ENCODE measurements at places on chromosomes 1 and 21. TPM values are rescaled to one million over a fixed set of nuclear protein-coding genes. Genes with fewer than 3 reads are reported as not detected.

DNA sequence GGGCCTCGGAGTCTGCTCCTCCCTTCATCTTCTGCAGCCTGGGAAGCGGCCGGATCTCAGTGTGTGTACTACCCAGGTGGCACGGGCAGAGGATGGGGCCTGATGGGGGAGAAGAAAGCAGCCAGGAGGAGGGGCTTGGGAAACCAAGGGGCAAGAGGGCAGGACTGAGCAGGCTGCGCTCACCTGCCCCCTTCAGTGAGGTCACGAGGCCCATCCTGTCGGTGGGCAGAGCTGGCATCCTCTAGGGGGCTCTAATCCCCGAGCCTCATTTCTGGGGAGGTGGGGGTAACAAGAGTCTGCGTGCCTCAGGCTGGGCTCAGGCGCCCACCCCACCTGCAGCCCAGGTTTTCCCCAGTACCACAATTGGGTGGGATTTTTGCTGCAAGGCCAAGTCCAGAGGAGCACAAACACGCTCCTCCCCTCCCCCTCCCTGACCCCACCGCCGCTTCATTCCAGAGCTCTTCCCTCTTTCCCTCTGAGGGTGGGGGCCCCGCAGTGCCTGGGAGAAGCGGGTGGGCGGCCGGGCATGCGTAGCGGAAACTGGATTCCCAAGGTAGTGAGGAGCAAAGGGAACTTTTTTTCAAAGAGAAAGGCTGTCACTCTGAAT lies 1.8 kb upstream of the WNT3A start:
- peaks cover 59% of the 10 kb centered on the region for H3K27me3 ChIP-seq
- H3K4me1 ChIP-seq, result no peaks in the 10 kb centered on the region
- no peak for DNase-seq
- H3K36me3 ChIP-seq, result no peaks in the 10 kb centered on the region
- no peak overlapping the region for H3K4me3 ChIP-seq
- no peak overlapping the region for H3K27ac ChIP-seq

GRCh38 chr1:153231785-153232184 lies 14.4 kb downstream of the PRR9 start:
- H3K27ac ChIP-seq, result no peak overlapping the region
- DNase-seq, result no peak
- H3K4me1 ChIP-seq, result no peaks in the 10 kb centered on the region
- no peak overlapping the region for H3K4me3 ChIP-seq

DNA sequence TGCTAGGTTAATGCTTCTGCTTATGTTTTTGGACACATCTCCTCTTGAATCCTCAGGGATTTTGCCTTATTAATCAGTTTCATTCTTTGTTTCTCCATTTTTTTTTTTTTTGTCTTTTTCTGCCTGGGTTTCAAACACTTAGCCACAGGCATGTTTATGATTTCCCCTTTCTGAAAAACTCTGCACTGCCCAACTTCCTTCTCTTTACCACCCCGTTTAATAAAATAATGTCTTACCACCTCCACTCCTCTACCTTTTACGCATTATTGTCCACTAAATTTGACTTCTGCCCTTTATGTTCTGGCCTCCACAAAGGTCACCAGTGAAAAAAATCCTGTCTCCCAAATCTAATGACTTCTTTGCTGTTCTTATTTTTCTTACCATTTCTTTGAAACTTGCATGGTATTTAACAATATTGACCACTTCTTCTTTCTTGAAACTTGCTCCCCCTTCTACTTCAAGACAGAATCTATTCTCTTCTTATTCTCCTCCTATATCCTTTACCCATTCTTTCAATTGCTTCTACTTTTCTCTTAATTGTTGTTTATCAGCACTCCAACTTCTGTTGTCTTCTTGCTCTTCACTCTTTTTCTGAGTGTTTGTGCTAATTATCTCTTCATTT lies 150.3 kb downstream of the TNFSF18 start:
- H3K4me3 ChIP-seq, result no peak overlapping the region
- no peaks in the 10 kb centered on the region for H3K36me3 ChIP-seq

DNA sequence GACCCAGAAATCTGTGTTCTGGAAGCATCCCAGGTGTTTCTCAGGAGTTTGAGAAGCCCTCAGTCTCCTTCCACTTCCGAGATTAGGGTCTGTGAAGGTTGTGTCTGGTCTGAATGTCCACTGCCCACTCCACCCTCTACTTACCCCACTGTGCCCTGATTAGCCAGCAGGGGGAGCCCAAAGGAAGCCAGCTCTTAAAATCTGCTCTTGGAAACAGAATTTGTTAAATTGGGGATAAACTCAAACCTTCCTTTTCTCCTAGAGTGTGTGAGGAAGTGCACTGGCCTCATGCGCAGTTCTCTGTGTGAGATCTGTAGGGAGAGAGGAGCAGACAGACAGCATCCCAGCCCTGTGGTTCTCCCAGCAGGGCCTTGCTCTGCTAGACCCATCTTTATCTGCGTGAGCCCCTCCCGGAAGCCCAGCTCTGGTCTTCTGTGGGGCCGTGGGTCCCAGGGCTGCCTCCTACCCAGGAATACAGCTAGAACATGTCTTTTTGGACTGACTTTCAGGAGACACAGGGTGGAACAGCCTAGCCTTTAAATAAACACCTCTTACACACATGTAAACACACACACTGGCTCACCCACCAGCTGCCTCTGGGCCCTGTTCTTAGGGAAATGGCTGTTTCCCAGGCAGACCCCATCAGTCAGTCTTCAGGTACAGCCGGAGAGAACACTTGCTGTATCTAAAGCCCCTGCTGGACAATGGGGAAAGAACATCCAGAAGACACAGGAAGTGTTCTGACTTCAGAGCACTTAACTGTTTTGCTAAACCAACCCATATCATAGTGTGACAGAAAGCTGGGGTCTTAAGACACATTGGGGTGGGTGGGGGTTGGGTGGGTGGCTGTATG lies 52.2 kb downstream of the SMYD2 start:
- H3K36me3 ChIP-seq, result no peaks in the 10 kb centered on the region
- no peaks in the 10 kb centered on the region for H3K27me3 ChIP-seq
- H3K4me3 ChIP-seq, result no peak overlapping the region
- DNase-seq, result no peak
- H3K4me1 ChIP-seq, result peaks cover 8% of the 10 kb centered on the region

DNA sequence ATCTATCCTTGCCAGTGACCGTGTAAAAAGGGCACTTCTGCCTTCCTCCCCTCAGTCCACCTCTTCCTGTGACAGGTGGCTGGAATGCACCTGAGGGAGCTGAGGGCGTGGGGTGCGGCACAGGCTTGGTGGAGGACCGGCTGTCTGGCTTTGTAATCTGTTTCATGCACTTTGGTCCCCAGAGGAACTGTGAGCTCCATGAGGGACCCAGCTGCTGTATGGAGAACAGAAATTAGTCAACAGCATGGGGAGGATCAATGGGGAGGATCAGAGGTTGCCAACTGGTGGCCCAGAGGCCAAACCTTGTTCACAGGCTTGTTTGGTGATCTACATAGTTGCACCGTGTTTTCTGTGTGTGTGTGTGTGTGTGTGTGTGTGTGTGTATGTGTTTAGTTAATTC lies 19.0 kb upstream of the LUZP1 start:
- H3K4me1 ChIP-seq, result no peaks in the 10 kb centered on the region
- H3K36me3 ChIP-seq, result peaks cover 5% of the 10 kb centered on the region
- H3K4me3 ChIP-seq, result no peak overlapping the region
- H3K27me3 ChIP-seq, result no peaks in the 10 kb centered on the region

DNA sequence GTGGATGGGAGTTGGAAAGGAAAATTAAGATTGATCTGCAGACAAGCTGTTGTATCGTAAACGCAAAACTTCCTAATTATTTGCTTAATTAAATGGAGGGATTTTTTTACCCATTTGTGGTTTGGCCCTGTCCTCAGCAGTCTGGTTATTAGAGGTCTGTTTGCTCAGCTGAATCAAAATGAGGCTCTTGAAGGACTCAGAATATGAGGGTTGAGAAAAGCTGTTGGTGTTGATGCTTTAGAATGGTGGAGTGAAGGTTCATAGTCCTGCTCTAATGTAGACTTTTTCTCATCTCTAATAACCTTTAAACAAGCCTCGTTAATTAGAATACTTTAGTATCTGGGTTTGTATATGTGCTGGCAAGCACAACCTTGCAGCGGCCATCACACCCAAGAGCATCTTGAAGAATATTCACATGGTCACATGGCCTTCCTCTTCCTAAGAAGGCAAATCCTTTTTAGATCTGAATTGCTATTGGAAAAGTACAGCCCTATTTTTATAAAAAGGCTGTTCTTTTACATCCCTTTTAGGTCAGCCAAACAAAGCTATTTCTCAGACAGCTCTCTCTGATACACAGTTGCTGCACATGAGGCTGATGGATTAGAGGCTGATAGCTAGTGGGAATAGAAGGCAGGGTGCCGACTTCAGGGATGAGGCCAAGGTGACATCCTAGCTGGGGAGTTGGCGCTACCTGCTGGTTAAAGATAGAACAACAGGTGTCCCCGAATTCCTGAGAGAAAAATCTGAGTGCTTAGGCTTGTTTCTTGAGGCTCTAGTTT lies 53.8 kb downstream of the MACF1 start:
- no peaks in the 10 kb centered on the region for H3K4me1 ChIP-seq
- H3K27ac ChIP-seq, result no peak overlapping the region
- DNase-seq, result peak; percentile 47
- no peak overlapping the region for H3K4me3 ChIP-seq
- H3K27me3 ChIP-seq, result no peaks in the 10 kb centered on the region
- peaks cover 26% of the 10 kb centered on the region for H3K36me3 ChIP-seq

GRCh38 chr1:180188091-180188506 lies 33.4 kb downstream of the QSOX1 start:
- H3K36me3 ChIP-seq, result peaks cover 14% of the 10 kb centered on the region
- H3K27ac ChIP-seq, result no peak overlapping the region
- no peaks in the 10 kb centered on the region for H3K27me3 ChIP-seq
- DNase-seq, result no peak

The DPT gene
- total RNA-seq, result not detected

The SGIP1 gene
- 2.1 TPM for total RNA-seq

The CORT gene
- total RNA-seq, result 0.38 TPM

The KRTAP19-3 gene
- not detected for total RNA-seq

The CIART gene
- 10.6 TPM for total RNA-seq

The CASQ1 gene
- total RNA-seq, result 1.1 TPM

The SPAG17 gene
- total RNA-seq, result 0.67 TPM
